Activated naive CD8-positive, alpha-beta T cell treated with anti-CD3 and anti-CD28 coated beads for 36 hours (primary cell): ENCODE measurements at places on chromosomes 16 and 17. TPM values are rescaled to one million over a fixed set of nuclear protein-coding genes. Genes with fewer than 3 reads are reported as not detected.

- no peak overlapping the region for H3K27ac ChIP-seq
- DNase-seq = no peak
- H3K27me3 ChIP-seq = no peaks in the 10 kb centered on the region
- H3K36me3 ChIP-seq = no peaks in the 10 kb centered on the region
Measured at GRCh38 chr16:65532846-65533245, 411.0 kb upstream of the CDH11 start.

Gene CIAO2B
- total RNA-seq = 153 TPM

Gene ACSM2B
- total RNA-seq = not detected

Gene AOC3
- total RNA-seq = 1.2 TPM

- peaks cover 29% of the 10 kb centered on the region for H3K27me3 ChIP-seq
- peaks cover 26% of the 10 kb centered on the region for H3K4me1 ChIP-seq
- H3K36me3 ChIP-seq = no peaks in the 10 kb centered on the region
- no peak overlapping the region for H3K4me3 ChIP-seq
Measured at GRCh38 chr17:57875290-57876022, 25.6 kb upstream of the MRPS23 start.

DNA sequence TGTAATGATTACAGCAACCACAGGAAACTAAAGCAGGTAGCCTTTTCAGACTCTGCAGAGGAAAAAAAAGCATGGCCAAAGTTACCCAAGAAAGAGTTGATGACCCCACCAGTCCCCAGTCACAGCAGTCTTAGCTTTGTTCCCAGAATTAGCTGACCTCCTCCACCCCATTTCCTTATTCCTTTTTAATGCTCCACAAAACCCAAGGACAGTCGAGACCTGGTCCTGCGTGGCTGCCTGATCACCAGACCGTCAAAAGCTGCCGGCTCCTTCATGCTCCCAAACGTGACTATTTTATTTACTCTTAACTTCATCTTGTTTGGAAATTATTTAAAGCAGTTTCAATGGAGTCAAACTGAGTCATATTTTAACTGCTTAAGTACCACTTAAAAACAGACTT, 28.7 kb upstream of the MED9 start:
- H3K4me1 ChIP-seq = no peaks in the 10 kb centered on the region
- H3K27me3 ChIP-seq = no peaks in the 10 kb centered on the region
- no peak for DNase-seq
- H3K27ac ChIP-seq = no peak overlapping the region
- H3K4me3 ChIP-seq = no peak overlapping the region

DNA sequence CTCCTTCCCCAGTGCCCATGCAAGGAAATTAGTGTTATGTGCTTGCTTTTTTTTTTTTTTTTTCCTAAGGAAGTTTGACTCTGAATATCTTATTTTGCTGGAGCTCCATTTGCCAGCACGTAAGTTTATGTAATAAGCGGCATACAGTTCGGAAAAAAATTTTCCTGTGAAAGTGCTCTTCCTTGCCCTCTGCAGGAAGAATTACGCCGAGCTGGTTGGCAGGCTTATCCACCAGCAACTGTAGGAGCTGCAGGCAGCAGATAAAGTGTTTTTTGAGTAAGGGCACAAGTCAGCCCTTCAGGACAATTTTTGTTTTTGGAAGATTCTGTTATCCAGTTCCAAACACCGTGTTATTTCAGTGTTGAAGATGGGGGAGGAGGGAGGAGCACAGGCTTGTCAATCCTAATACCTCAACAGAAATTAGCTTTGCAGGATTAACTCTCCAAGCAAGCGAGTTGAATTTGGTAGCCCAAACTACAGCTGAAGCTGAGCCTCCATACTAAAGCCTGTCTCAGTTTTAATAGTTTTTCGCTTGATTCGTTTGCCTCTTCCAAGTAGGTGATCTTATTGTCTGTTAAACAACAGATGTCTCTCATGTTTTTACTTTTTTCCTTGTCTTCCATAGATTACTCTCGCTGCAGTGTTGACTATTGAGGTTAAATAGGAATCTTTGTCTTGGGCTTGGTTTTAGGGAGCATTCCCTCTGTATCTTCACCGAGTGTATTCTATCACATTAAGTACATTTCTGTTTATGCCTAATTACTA, 1.1 kb downstream of the SPECC1 start:
- no peak overlapping the region for H3K27ac ChIP-seq
- peak overlapping the region; percentile 76 for H3K4me3 ChIP-seq
- DNase-seq = no peak
- H3K36me3 ChIP-seq = no peaks in the 10 kb centered on the region

DNA sequence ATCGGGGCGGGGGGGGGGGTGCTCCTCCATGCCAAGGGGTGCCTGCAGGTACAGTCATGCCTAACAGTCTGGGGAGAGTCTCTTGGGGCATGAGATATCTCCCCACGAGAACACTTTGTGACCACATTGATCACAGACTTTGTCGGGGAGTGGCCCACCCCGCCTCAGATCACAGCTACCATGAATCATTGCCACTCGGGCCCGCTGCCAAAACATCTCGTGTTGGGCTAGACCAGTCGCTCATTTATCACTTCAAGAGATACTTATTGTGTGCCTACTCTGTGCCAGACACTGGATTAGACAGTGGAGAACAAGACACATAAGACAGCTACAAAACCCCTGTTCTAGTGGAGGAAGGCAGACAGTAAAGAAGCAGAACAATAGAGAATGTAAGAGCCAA, 72.6 kb downstream of the CLEC16A start:
- no peak overlapping the region for H3K4me3 ChIP-seq
- no peaks in the 10 kb centered on the region for H3K27me3 ChIP-seq
- DNase-seq = peak; percentile 24
- H3K36me3 ChIP-seq = peaks cover 13% of the 10 kb centered on the region
- H3K27ac ChIP-seq = no peak overlapping the region

Gene CDRT15
- not detected for total RNA-seq

- no peak overlapping the region for H3K27ac ChIP-seq
- no peaks in the 10 kb centered on the region for H3K27me3 ChIP-seq
- H3K4me1 ChIP-seq = peaks cover 6% of the 10 kb centered on the region
- peaks cover 24% of the 10 kb centered on the region for H3K36me3 ChIP-seq
- no peak for DNase-seq
Measured at GRCh38 chr16:192686-193085, 12.4 kb downstream of the HBQ1 start.

GRCh38 chr16:89489898-89490438, 393 bp downstream of the ANKRD11 start:
- DNase-seq = no peak
- no peak overlapping the region for H3K4me3 ChIP-seq
- peaks cover 36% of the 10 kb centered on the region for H3K36me3 ChIP-seq
- H3K27ac ChIP-seq = no peak overlapping the region

Gene EXOC3L1
- total RNA-seq = not detected

DNA sequence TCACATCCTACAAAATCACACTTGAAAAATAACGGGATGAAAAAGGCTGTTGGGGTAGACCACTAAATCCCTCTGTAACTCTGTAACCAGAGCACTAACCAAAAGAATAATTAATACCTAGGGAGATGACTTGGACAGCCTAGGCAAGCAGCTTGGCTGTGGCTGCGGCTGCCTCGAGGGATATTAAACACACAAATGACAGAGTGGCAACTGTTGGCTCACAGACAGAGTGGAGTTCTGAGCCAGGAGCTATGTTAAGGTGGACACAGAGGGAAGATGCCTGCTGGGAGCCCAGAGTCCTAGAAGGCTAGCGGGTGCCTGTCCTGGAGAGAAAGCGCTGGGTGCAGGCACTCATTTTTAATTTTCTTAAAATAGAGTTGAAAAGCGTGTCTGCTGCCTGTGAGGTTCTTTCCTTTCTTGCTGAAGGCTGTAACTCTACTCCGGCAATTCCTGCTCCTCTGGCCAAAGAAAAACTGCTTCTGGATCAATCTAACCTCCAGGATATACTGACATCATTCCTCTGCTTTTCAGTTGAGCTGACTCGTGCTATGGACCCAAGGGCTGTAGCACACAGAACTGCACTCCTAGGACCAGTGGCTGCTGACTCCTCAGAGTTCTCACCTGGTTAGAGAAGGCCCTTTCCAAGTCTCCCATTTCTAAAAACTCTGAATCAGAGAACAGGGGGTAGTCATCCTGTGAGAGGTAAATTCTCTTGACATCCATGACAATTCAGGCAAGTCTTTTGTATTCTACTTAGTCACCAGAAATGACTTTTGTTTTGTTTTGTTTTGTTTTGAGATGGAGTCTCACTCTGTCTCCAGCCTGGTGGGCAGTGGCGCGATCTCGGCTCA, 147.9 kb downstream of the STX8 start:
- no peaks in the 10 kb centered on the region for H3K27me3 ChIP-seq
- no peak overlapping the region for H3K4me3 ChIP-seq
- DNase-seq = no peak
- peaks cover 17% of the 10 kb centered on the region for H3K36me3 ChIP-seq
- no peak overlapping the region for H3K27ac ChIP-seq

GRCh38 chr17:752620-753219, 656 bp upstream of the GEMIN4 start:
- DNase-seq = no peak
- H3K36me3 ChIP-seq = peaks cover 47% of the 10 kb centered on the region
- H3K4me1 ChIP-seq = peaks cover 19% of the 10 kb centered on the region
- peak overlapping the region; percentile 94 for H3K27ac ChIP-seq
- H3K4me3 ChIP-seq = peak overlapping the region; percentile 85

GRCh38 chr17:64437944-64438525, 10.9 kb upstream of the MILR1 start:
- peaks cover 14% of the 10 kb centered on the region for H3K4me1 ChIP-seq
- no peak for DNase-seq
- peaks cover 16% of the 10 kb centered on the region for H3K36me3 ChIP-seq
- H3K4me3 ChIP-seq = no peak overlapping the region

GRCh38 chr17:15886804-15887203, 58.1 kb upstream of the ADORA2B start:
- no peak for DNase-seq
- H3K36me3 ChIP-seq = no peaks in the 10 kb centered on the region
- H3K4me1 ChIP-seq = peaks cover 18% of the 10 kb centered on the region
- H3K27ac ChIP-seq = no peak overlapping the region

- peaks cover 46% of the 10 kb centered on the region for H3K27me3 ChIP-seq
- no peak overlapping the region for H3K4me3 ChIP-seq
- no peaks in the 10 kb centered on the region for H3K36me3 ChIP-seq
- no peak overlapping the region for H3K27ac ChIP-seq
- DNase-seq = no peak
Measured at GRCh38 chr17:55704401-55704800, 18.3 kb downstream of the TMEM100 start.

DNA sequence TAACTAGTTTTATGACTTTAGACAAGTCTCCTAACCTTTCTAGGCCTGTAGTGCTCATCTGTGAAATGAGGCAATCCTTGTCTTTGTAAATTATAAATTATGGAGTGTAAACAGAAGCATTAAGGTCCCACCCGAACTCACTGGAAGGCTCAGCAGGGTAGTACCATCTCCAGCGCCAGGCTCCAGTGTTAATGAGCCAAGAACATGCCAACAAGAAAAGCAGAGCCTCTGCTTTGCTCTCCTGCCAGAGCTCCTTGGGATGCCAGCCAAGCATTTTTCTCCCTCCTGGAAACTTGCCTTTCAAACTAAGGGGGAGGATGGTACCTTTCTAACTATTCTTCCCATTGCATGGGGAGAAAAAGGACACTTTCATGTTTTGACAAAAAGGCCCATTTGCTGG, 14.9 kb downstream of the LIMD2 start:
- peaks cover 15% of the 10 kb centered on the region for H3K4me1 ChIP-seq
- DNase-seq = no peak
- peaks cover 7% of the 10 kb centered on the region for H3K36me3 ChIP-seq
- no peaks in the 10 kb centered on the region for H3K27me3 ChIP-seq
- no peak overlapping the region for H3K4me3 ChIP-seq

- H3K4me3 ChIP-seq = no peak overlapping the region
- DNase-seq = no peak
- no peaks in the 10 kb centered on the region for H3K27me3 ChIP-seq
- H3K27ac ChIP-seq = no peak overlapping the region
- peaks cover 3% of the 10 kb centered on the region for H3K4me1 ChIP-seq
Measured at GRCh38 chr17:78995022-78995760, 14.4 kb downstream of the CANT1 start.

Gene HS3ST2
- total RNA-seq = not detected

- DNase-seq = no peak
- H3K4me1 ChIP-seq = no peaks in the 10 kb centered on the region
- no peaks in the 10 kb centered on the region for H3K27me3 ChIP-seq
- H3K36me3 ChIP-seq = no peaks in the 10 kb centered on the region
- no peak overlapping the region for H3K27ac ChIP-seq
Measured at GRCh38 chr16:72858665-72859493, 189.0 kb downstream of the ZFHX3 start.

Gene TSR3
- 82.6 TPM for total RNA-seq

GRCh38 chr17:5485270-5486205, at the start of gene DERL2:
TSS of gene DERL2 (minus strand) at chr17:5486178. CDS start at chr17:5486161, 17 bp downstream.
- no peak for DNase-seq
- H3K27ac ChIP-seq = peak within 1 kb of the TSS; percentile 99
- peak within 1 kb of the TSS; percentile 98 for H3K4me3 ChIP-seq
- H3K27me3 ChIP-seq = no peaks in the 10 kb centered on the region
- peaks cover 43% of the 10 kb centered on the region for H3K4me1 ChIP-seq
- H3K36me3 ChIP-seq = peaks cover 42% of the 10 kb centered on the region

DNA sequence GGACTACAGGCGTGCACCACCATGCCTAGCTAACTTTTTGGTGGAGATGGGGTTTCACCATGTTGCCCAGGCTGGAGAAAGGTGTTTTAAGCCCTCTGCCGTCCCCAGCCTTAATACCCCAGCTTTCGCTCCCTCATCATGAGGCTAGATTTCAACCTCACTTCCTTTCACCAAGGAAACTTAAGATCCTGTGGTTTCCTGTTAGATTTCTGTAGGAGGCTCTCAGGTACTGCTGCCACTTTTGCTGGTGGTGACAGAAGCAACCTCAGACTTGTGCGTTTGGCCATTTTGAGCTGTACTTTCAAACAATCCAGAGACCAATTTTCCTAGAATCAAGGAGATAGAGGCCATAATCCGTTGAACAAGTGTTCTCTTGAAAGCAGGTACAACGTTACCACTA, 36.2 kb downstream of the MPHOSPH6 start:
- DNase-seq = peak; percentile 18
- H3K4me3 ChIP-seq = no peak overlapping the region
- peak overlapping the region; percentile 54 for H3K27ac ChIP-seq

GRCh38 chr17:13746404-13746803, 144.7 kb upstream of the HS3ST3A1 start:
- H3K4me3 ChIP-seq = no peak overlapping the region
- no peak overlapping the region for H3K27ac ChIP-seq
- H3K36me3 ChIP-seq = no peaks in the 10 kb centered on the region
- DNase-seq = no peak

DNA sequence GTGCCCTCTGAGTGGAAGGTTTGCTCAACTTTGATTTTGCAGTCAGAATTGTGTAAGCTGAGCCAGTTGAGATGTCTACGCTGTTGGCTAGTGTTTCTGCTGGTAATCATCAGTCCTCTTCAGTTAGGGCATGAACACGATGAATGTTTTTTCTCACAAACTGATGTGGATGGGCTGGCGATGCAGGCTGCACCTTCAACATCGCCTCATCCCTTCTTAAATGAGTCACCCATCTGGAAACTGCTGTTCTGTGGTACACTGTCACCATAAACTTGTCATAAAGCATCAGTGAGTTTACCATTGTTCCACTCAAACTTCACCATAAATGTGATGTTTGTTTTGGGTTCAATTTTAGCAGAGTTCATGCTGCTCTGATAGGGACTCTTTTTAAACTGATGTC, 8.4 kb downstream of the C16orf95 start:
- no peak overlapping the region for H3K27ac ChIP-seq
- H3K36me3 ChIP-seq = peaks cover 6% of the 10 kb centered on the region
- H3K27me3 ChIP-seq = no peaks in the 10 kb centered on the region
- DNase-seq = no peak

Gene MEIOB
- not detected for total RNA-seq

Gene IL17C
- total RNA-seq = not detected
